Foreskin keratinocyte (primary cell): ENCODE measurements at places on chromosomes 13 and 19. TPM values are rescaled to one million over a fixed set of nuclear protein-coding genes. Genes with fewer than 3 reads are reported as not detected.

Gene FAAP24
- total RNA-seq = 4.4 and 5.0 TPM in 2 replicates

Gene TTC9B
- not detected in 2 replicates for total RNA-seq

Gene KASH5
- total RNA-seq = not detected in 2 replicates

- DNase-seq = no peak
These were observed 32.7 kb downstream of the VSTM1 start for GRCh38 chr19:54030895-54031586.

DNA sequence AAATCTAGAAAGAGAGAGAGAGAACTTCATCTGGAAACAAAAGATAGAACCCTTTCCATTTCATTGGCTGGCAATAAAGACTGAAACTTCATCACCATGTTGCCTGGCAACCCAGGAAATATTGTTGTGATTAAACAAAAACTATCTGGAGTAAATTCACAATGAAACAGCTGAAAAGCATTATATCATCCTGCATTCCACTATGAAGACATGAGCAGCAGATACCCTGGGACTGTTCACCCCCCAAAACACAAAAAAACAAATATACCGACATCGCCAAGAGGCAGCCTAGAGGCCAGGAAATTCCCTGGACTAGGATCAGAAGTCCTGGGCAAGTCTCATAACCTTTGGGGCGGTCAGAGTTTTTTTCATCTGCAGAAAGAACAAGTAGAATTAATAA is 158.3 kb downstream of the FOXO1 start:
- peak; percentile 60 for DNase-seq

- no peak for DNase-seq
These were observed 505.6 kb downstream of the GPC5 start for GRCh38 chr13:91904005-91904404.

DNA sequence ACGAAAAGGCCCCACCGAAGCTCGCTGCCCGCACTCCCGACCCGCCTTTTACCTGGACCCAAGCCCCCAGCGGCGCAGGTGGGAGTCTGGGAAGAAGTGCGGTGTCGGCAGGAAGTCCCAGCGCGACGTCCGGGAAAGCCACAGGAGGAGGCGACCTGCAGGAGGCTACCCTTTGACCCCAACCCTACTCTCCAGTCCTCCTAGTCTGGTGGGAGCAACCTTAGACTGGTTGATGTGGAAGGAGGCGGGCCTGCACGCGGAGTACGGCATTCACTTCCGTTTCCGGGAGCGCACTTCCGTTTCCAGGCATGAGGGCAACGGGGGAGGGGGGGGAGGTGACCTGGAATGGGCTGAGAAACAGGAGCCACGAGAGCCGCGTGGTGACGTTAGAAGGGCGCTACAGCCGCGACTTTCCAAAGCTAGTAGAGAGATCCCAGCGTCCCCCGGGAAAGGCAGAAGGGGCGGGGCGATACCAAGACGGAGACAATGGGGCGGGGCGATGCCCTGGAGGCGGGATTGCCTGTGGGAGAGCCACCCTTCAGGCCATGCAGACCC is 28.5 kb downstream of the ZNF266 start:
- peak; percentile 75 for DNase-seq

DNA sequence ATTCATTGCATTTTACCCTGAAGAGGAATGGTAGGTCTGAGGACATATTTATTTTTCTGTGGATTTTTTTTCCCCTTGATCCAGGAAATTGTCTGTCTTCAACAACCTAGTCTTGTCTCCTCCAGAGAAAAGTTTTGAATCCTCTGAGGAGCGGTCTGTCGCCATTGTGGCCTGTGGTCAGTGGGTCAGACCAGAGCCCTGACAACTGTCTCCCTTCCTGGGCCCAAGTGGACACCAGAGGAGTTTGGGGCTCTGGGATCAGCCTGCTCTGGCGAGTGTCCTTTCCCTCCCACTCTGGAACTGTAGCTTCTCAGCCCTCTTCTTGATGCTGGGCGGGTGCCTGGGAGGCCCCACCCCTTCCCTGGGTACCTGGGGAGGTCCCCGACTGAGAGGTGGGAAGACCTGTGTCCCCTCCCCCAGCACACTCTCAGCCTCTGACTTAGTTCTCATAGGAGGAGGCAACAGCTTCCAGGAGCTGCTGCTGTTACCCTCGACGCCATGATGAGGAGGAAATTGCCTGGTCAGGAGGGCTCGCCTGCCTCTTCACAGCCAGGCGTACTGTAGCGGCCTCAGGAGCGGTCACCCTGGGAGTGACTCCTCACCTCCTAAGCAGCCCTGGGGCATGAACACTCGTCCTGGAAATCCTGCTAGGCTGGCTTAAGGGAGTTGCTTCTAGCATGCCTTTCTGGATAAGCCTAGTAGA is 110.3 kb downstream of the GGACT start:
- no peak for DNase-seq

GRCh38 chr13:77911751-77912150 is 6.9 kb downstream of the EDNRB start:
- DNase-seq = no peak
